ENCODE measurements at places on chromosomes 1 and 21.

GRCh38 chr1:52970149-52970548 lies 43.1 kb downstream of the SCP2 start:
- H3K4me1 ChIP-seq, result no peaks in the 10 kb centered on the region
- no peaks in the 10 kb centered on the region for H3K36me3 ChIP-seq
- no peak overlapping the region for H3K27ac ChIP-seq

- peaks cover 7% of the 10 kb centered on the region for H3K4me1 ChIP-seq
- peaks cover 1% of the 10 kb centered on the region for H3K36me3 ChIP-seq
- H3K27ac ChIP-seq, result no peak overlapping the region
- DNase-seq, result no peak
These were observed 24.8 kb downstream of the TGFB2 start for GRCh38 chr1:218369688-218370511.

- H3K4me3 ChIP-seq, result no peak overlapping the region
- DNase-seq, result no peak
- H3K4me1 ChIP-seq, result peaks cover 2% of the 10 kb centered on the region
- H3K27me3 ChIP-seq, result no peaks in the 10 kb centered on the region
These were observed 16.0 kb downstream of the ANGPTL3 start for GRCh38 chr1:62613325-62613727.

DNA sequence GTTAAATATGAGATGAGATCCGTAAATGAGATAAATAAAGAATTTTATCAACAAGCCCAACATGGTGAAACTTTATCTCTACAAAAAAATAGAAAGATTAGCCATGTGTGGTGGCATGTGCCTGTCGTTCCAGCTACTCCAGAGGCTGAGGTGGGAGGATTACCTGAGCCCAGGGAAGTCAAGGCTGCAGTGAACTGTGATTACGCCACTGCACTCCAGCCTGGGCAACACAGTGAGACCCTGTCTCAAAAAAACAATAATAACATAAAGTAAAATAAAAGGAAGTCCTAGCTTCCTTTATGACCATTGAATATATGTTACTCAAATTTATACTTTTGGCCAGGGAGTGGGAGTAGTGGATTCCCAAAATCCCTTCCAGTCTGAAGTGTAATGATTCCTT lies 48.7 kb upstream of the TEKT2 start:
- no peak for DNase-seq
- H3K4me3 ChIP-seq, result no peak overlapping the region
- no peaks in the 10 kb centered on the region for H3K4me1 ChIP-seq
- H3K36me3 ChIP-seq, result peaks cover 23% of the 10 kb centered on the region
- H3K27me3 ChIP-seq, result no peaks in the 10 kb centered on the region

DNA sequence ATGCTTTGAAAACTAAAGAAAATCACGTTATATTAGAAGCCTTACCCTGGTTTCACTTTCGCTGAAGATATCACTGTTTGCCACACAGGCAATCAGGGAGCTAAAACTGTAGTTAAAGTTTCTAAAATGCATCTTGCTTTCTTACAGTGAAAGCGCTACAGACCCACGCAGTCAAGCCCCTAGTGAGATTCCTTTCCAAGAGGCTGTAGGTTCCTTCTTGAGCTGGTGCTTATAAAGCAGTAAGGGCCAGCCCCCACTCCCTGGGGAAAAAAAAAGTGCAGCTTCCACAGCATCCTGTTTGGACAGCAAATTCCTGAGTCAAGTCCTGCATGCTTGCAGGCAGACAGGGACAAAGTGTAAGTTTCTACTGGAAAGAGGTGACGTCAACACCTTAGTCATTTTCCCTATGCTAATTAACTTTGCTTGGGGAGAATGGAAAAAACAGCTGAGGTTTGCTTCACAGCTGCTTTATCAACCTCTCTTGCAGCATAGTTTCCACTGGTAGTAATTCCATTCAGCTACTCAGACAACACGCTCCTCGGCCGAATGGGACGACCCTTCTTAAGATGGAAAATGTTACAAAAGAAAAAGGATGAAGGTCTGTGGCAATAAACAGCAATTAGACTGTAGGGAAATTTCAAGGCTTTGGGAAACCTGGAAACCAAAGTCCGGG lies 14.7 kb upstream of the KCNE1 start:
- peak overlapping the region; percentile 81 for H3K4me3 ChIP-seq
- H3K27ac ChIP-seq, result peak overlapping the region; percentile 95
- H3K27me3 ChIP-seq, result no peaks in the 10 kb centered on the region
- H3K4me1 ChIP-seq, result peaks cover 58% of the 10 kb centered on the region
- H3K36me3 ChIP-seq, result peaks cover 23% of the 10 kb centered on the region
- DNase-seq, result peak; percentile 42

DNA sequence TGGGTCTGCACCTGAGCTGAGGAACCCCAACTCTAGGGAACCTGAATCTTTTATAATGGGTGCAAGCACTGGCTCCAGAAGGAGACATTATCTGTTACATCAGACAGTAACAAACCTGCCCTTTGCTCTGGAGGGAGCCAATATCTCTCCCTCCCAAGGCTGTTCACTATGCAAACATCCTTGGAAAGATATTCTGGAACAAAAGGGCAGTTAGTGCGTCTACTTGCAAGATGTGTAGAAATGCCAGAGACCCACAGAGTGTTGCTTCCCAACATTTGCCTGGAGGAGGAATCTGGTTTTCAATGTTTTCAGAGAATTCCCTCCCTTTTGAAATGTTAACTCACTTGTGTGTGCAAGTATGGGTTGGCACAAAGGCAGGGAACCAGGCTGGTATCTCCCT lies 31.9 kb downstream of the UMODL1 start:
- no peak for DNase-seq
- H3K4me3 ChIP-seq, result no peak overlapping the region
- no peak overlapping the region for H3K27ac ChIP-seq
- H3K27me3 ChIP-seq, result no peaks in the 10 kb centered on the region

DNA sequence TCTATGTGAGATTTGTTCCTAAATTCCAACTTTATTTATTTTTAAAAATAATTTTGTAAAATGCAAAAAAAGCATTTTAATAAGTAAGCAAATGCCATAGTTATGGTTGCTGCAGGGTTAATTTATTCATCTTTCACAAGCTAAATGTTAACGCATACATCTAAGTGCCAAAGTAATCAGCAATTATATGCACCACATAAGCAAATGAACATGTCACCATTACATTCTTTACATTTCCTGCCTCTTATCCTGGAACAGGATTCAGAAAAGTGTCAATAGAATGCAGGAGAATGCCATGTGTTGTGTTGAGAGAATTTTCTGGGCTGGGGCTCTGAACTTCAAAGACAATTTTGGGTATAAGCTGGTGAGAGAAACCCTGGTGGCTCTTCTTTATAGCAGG lies 136.6 kb downstream of the GRIK1 start:
- no peak overlapping the region for H3K4me3 ChIP-seq
- H3K27me3 ChIP-seq, result peaks cover 3% of the 10 kb centered on the region
- no peaks in the 10 kb centered on the region for H3K4me1 ChIP-seq
- H3K27ac ChIP-seq, result no peak overlapping the region
- no peaks in the 10 kb centered on the region for H3K36me3 ChIP-seq
- no peak for DNase-seq

DNA sequence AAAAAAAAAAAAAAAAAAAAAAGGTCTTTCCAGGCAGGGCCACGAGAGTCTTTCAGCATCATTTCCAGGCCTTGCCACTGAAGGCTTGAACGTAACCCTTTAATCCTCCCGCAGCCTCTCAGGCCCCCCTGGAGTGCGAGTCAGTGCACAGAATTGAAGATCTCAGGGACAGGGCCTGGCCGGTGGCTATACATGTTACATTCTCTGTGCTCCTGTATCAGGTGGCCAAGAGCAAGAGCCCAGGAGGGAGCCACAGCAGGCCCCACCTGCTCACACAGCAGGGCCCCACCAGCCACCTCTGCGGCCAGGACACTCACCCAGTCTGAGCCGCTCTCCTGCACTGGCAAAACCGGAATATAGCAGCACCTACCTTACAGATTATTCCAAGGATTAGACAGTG lies 34.1 kb upstream of the SLC25A33 start:
- no peak for DNase-seq
- H3K4me3 ChIP-seq, result no peak overlapping the region
- H3K4me1 ChIP-seq, result no peaks in the 10 kb centered on the region

DNA sequence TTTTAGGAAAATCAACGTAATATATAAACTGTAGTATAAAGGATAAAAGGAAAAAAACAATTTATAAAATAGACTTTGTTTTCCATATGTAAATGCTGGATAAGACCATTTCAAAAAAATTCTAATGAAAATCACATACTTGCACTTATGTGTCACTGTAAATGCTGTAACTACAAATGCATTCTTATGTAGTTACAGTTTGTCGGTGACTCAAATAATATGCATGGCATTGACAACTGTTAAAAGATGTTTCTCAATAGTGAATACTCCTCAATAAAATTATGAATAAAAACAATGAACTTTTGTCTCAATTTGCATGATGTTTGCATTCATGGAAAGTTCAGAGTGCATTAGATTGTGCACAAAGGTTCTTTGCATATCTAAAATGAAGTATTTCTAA lies 614.0 kb upstream of the CHRM3 start:
- no peak for DNase-seq
- no peaks in the 10 kb centered on the region for H3K4me1 ChIP-seq
- H3K27ac ChIP-seq, result no peak overlapping the region
- no peak overlapping the region for H3K4me3 ChIP-seq
- H3K36me3 ChIP-seq, result no peaks in the 10 kb centered on the region
- H3K27me3 ChIP-seq, result no peaks in the 10 kb centered on the region

DNA sequence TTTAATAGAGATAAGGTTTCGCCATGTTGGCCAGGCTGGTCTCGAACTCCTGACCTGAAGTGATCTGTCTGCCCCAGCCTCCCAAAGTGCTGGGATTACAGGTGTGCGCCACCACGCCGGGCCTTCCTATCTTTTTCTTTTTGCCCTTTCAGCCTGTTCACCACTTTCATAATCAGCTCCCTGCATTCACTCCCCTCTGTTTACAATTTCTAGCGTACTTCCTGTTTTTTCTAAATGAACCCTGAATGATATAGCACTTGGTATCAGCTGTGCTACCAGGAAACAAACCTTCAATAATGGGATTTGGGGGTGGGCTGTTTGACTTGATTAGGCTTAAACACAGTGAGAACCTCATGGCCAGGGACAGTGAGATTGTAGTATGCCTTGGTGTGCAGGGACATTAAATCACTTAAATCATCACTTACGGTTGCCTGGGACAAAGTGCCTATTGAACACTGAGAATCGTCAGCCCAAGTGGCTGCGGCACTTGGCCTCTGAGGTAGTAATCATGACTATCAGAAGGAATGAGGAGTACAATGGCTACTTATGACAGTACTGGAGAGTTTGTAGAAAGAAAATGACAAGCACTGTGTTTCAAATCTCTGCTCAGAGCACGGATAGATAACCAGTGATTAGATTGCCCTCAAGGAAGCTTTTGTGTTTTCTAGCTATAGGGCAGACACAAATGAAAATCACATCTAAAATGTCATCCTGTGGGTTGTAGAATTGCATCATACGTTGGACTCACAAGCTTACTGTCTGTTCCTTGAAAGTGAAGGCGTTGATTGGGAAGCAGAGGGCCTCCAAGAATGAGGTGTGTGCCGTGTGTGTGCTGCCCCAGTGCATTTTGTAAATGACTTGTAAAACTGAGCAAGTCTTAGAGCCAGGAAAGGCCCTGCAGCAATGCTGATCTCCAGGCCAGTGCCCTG lies 661.8 kb downstream of the MATN1 start:
- no peak overlapping the region for H3K27ac ChIP-seq
- no peak overlapping the region for H3K4me3 ChIP-seq
- H3K27me3 ChIP-seq, result peaks cover 5% of the 10 kb centered on the region
- no peak for DNase-seq
- peaks cover 2% of the 10 kb centered on the region for H3K4me1 ChIP-seq

DNA sequence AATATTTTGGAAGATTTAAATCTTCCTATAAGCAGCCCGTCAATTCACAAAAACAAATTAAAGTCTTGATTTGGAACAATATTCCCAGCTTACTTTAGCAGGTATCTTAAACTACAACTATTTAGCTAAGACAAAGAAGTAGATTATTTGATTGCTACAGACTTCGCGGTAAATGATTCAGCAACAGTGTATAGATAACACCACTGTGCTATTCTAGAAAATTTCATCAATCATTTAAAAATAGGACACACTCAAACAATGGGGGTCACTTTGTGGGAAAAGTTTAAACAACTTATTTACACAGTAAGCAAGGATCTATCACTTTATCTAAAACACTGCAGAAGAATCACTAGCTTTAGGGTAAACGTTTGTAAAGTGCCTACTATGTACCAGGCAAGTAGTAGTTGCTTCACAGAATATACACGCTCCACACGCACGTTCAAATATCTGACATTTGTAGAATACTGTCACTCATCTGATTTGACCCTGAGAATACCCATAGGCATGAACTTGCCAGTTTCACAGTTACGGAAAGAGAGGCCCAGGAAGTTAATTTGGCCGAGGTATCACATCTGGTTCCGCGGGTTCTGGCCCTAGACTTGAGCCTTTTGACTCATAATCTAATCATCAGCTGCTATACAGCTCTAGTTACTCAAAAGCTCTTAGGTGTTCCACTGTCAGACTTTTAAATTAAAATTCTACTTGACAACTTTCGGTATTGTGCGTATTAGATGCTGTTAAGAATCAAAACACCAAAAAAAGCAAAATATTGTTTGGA lies 876 bp downstream of the DENND2C start:
- DNase-seq, result no peak
- no peak overlapping the region for H3K27ac ChIP-seq

- H3K36me3 ChIP-seq, result no peaks in the 10 kb centered on the region
- no peak for DNase-seq
- H3K4me1 ChIP-seq, result peaks cover 24% of the 10 kb centered on the region
- H3K27ac ChIP-seq, result no peak overlapping the region
These were observed 32.4 kb downstream of the AHDC1 start for GRCh38 chr1:27571439-27572018.
